ENCODE measurements at places on chromosomes 7 and 10.
A peak's percentile ranks its signal among the peaks of the same experiment; 100 is the strongest.

- no peak for DNase-seq
These were observed 16.6 kb downstream of the DENND2A start for GRCh38 chr7:140623980-140624379.

GRCh38 chr10:3229815-3230214, 57.2 kb upstream of the PITRM1 start:
- no peak for DNase-seq

- DNase-seq: no peak
These were observed 596.8 kb downstream of the PTPRN2 start for GRCh38 chr7:157990881-157991250.

- no peak for DNase-seq
These were observed 48.2 kb upstream of the GPAM start for GRCh38 chr10:112231602-112232400.

DNA sequence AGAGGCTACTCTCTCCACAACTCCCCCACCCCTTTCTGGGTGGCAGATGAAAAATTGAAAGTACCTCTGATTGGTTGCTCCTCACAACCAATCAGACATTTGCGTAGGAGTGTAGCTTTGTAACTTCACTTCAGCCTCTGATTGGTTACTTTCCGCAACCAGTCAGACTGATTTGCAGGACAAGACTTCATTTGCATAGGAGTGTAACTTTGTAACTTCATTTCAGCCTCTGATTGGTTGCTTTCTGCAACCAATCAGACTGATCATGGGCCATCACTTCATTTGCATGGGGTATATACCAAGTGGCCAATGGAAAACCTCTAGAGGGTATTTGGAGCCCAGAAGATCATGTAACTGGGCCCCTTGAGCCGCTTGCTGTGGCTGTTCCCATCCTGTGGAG, 25.6 kb downstream of the CDNF start:
- DNase-seq: no peak

GRCh38 chr10:124142960-124143359, 49.6 kb upstream of the CHST15 start:
- no peak for DNase-seq

DNA sequence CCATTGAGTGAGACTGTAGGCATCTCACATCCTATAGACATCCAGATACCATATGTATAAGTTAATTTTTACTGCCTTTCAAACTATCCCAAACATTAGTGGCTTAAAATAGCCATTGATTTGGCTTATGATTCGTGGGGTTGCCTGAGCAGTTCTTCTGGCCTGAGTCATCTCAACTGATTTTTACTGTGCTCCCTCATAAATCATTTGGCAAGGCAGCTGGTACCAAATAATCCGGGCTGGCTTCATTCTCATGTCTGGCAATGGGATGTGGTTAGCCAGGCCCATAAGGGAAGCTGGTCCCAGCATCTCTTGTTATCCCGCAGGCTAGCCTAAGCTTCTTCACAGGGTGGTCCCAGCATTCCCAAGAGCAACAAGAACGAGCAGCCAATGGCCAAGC, 6.7 kb upstream of the LRGUK start:
- DNase-seq: no peak

DNA sequence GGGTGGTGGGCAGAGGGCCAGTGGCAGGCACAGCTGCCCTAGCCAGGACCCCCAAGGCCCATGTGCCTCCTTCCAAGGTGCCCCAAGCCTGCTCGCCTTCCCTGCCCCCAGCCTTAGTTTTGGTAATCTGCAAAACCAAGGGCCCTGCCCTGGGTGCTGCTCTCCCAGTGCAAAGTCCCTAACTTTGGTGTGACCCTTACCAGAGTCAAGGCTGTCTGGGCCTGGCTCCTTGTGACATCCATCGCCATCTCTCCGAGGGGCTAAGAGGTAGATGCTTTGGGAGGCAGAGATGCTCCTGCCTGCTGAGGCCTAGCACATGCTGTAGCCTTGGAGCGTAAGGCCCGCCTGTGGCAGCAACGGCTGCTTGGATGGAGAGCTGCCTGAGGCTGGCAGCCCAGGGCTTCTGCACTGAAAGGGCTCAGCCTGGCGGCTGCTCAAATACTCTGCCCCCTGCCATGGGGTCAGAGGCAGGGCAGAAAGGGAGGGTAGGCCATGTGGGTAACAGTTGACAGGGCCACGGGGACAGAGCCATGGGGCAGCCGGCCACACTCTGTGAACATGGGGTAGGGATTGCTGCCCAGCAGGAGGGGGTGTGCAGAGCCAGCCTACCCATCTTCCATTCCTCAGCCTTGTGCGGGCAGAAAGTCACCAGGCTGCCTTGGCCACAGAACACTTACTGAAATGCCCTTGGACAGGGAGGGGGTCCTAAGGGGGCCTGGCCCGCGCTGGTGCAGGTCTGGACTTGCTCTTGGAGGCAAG, 17.9 kb upstream of the MYL7 start:
- DNase-seq: no peak

GRCh38 chr7:157079116-157079515, 59.6 kb upstream of the UBE3C start:
- no peak for DNase-seq

DNA sequence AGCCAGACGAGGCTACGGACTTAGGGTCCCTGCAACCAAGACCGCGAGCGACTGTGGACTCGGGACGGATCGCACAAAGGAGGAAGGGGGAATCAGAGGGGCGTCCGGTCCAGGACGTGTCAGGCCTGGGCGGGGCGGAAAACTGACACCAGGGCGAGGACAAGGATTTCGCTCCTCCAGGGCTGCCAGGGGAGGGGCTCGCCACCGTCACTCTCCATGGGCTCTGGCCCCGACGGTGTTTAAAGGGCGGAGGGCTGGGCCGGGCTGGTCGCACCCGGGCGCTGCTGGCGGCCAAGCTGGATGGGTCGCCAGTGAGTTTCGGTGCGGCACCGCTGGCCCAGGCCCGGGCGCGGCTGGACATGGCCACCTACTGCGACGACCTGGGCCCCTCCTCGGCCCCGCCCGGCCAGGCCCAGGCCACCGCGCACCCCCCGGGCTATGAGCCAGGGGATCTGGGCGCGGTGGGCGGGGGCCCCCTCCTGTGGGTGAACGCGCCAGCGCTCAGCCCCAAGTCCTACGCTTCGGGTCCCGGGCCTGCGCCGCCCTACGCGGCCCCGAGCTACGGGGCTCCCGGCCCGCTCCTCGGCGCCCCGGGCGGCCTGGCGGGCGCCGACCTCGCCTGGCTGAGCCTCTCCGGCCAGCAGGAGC, at the start of gene FOXI2:
Gene FOXI2 (plus strand): TSS at position 271 of the 648 bp plus-strand sequence. CDS start 89 bp downstream, at position 360.
- no peak for DNase-seq

GRCh38 chr10:43141421-43141820, 3.2 kb downstream of the CSGALNACT2 start:
- DNase-seq: no peak

- no peak for DNase-seq
These were observed 28.3 kb downstream of the PTPRN2 start for GRCh38 chr7:158559356-158559755.

- DNase-seq: no peak
These were observed 219.0 kb downstream of the DIP2C start for GRCh38 chr10:470339-471003.

GRCh38 chr10:822661-823367, 108.7 kb downstream of the LARP4B start:
- DNase-seq: no peak

DNA sequence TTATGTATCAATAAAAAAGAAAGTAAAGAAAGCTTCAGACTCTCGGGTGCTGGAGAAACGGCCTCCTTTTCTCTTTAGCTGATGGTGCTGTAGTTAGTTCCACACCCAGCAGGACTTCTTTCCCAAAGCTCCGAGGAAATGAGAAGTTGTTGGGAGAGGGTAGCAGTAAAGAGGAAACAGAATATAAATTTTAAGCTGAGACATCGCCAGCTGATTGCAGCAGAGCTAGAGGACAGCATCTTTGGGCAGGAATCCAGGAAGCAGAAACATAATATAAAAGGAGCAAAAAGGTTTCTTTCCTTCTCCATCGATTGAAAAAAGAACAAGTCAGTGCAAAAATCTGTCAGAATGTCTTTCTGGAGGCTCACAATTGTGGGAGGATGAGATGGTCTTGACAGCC, 616.9 kb upstream of the FOXK1 start:
- DNase-seq: no peak

DNA sequence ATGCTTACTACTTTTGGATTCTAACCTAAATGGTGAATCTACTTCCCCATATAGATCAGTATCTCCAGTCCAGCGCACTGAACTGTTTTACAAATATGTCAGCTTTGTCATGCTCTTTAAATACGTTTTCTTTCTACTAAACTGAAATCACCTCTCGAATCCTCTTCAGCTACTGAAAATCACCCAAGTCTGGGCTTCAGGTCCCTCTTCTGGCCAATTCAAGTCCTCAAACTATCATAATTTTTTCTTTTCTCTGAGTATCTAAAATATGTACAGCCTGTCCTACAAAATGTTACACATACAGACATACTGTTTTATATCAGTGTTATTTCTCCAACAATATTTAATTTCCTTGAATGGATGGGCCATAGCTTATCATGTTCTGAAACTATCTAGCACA, 84.2 kb downstream of the CACNA2D1 start:
- DNase-seq: no peak

DNA sequence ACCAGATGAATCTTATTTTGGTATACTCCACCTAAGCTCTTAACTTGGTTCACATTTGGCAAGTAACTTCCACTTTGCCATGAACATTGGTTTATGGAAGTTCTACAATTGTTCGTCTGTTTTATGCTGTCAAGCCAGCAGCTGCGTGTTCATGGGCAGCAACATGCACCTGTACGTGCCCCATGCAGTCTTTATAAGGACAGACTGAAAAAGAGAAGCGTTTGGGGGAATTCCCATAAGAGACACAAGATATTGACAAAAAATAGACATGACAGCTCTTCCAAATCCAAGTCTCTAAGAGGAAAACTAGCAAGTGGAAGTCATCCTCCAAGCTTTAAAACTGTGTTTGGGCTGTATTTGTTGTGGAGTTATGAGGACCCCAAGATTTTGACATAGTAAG, 151.6 kb downstream of the SLC16A9 start:
- no peak for DNase-seq

GRCh38 chr10:63603709-63604445, 82.7 kb downstream of the REEP3 start:
- DNase-seq: no peak

DNA sequence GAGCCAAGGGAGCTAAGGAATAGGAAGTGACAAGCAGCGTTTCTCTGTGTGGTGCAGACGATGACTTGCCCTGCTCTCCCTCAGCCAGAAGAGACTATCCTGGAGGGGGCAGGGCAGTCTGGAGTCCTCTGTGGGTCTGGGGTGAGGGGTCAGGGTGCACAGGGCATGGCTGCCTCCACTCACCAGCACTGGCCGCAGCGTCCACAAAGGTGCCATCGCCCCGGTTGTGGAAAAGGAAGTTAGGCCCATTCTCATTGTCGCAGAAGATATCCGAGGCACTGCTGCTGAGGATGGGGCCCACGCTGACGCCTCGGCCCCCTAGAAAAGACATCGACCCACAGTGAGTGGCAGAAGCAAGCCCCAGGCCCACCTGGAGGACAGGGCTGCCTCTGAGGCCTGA, 58.2 kb downstream of the GOLGA7B start:
- no peak for DNase-seq

GRCh38 chr7:87107949-87108776, 44.1 kb upstream of the DMTF1 start:
- DNase-seq: no peak

- DNase-seq: no peak
These were observed 29.7 kb downstream of the AP3M1 start for GRCh38 chr10:74120911-74121310.

- DNase-seq: no peak
These were observed 55.8 kb downstream of the BICC1 start for GRCh38 chr10:58568428-58568935.

DNA sequence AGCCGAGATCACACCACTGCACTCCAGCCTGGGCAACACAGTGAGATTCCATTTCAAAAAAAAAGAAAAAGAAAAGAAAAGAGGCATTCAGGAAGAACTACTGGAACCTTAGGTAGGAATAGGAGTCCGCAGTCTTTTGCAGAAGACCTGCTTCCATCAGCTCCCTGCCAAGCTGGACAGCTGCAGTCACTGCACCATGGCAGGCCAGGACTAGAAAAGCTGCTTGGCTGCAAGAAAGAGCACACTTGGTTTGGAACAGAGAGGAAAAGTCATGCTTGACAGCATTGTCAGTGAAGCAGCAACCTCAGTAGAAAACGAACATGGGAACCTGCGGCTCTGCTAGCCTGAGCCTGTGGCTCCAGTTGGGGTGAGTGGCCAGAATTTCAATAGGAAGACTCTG, 104.3 kb downstream of the MARCHF5 start:
- DNase-seq: no peak

- no peak for DNase-seq
These were observed 92.4 kb downstream of the CTTNBP2 start for GRCh38 chr7:117780832-117781231.

GRCh38 chr7:38594949-38595348, 36.2 kb downstream of the AMPH start:
- no peak for DNase-seq

- DNase-seq: no peak
These were observed 607.6 kb upstream of the PFKP start for GRCh38 chr10:2459713-2460112.

GRCh38 chr10:112539340-112539739, 92.3 kb downstream of the VTI1A start:
- DNase-seq: no peak

- DNase-seq: no peak
These were observed 172.2 kb downstream of the SH2D4B start for GRCh38 chr10:80709866-80710265.

DNA sequence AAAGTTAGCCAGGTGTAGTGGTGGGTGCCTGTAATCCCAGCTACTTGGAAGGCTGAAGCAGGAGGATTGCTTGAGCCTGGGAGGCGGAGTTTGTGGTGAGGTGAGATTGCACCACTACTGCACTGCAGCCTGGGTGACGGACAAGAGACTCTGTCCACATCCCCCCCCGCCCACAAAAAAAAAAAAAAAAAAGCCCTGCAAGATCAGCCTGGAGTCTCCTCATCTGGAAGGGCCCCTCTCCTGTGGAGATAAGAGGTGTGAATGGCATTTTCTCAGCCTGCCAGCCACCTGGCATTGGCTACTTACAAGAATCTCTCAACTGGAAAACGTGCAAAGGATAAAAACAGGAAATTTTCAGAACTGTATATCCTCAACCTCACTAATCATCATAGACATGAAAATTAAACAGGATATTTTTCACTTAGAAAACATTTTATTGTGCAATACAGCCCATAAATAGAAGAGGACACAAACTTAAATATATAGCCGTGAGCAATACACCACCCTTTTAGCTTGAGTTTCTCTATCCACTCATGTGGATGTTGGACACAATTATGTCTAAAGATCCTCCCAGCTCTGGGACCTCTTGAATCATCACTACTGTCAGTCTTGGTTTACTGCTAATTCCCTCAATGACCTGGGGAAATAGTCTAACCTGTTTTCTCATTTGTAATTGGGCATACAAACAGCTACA, 11.3 kb upstream of the TSPAN15 start:
- peak; percentile 62 for DNase-seq

GRCh38 chr7:111329367-111330234, 232.7 kb downstream of the IMMP2L start:
- no peak for DNase-seq

GRCh38 chr7:45026984-45027773, 27.2 kb downstream of the CCM2 start:
- no peak for DNase-seq
